ENCODE measurements at places on chromosomes 7 and 10. TPM values are rescaled to one million over a fixed set of nuclear protein-coding genes. Genes with fewer than 3 reads are reported as not detected.
A peak's percentile ranks its signal among the peaks of the same experiment; 100 is the strongest.

Gene MOGAT3
- not detected for polyA plus RNA-seq

GRCh38 chr7:5214641-5215040 is 24.6 kb downstream of the WIPI2 start:
- no peak for DNase-seq

- DNase-seq: no peak
Observed at GRCh38 chr7:2720024-2720423, 32.0 kb downstream of the AMZ1 start.

DNA sequence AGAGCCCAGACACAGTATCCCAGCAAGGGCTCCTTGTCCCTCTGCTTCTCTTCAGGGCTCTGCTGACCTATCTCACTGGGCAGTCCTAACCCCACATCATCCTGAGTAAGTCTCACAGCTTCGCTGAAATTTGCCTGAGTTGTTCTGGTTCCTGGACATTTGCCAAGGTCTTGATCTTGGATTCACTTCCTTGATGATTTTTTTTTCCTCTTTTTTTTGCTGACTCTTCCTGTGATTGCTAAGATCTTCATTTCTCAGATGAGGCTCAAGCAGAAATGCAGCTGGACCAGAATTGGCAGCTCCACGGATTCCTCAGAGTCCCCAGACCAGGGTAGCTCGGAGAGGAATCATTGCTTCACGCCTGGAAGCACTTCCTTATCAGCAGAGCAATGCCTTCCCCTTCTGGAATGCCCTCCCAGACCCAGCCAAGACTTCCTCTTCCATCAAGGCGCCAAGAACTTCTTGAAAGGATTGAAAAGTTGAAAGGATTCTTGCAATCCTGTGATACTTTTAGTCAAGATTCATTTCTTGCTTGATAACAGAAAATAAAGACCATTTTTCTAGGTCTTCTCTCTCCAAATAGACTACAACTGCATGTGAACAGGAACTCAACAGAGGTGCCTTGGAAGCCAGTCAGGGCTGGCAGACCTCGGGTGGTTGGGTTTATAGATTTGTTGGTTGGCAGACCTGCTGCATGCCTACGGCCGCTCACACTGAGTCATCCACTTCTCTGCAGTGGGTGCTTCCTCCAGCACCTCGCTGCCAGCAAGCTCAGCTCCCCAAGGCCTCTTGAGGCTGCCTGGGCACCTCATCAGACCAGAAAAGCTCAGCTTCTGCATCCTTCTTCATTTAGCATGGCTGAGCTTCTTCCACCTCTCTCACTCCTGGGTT is 8.8 kb upstream of the AFAP1L2 start:
- DNase-seq: peak; percentile 67

All from fibroblast of lung (primary cell).